ENCODE measurements at places on chromosomes 2 and 18. TPM values are rescaled to one million over a fixed set of nuclear protein-coding genes. Genes with fewer than 3 reads are reported as not detected.

Gene DUSP2
- 4.4 TPM for total RNA-seq

Gene KIAA2012
- 5.3 TPM for total RNA-seq

Gene PLCD4
- 4.7 TPM for total RNA-seq

Gene NOL4
- 0.67 TPM for total RNA-seq

Gene IL1R1
- total RNA-seq: 111 TPM

Gene SMYD1
- total RNA-seq: not detected

Gene CBLN2
- total RNA-seq: 1.00 TPM

Gene CDH7
- total RNA-seq: 0.40 TPM

Gene RNU2-63P
- total RNA-seq: not detected

Gene SCG2
- 1.5 TPM for total RNA-seq

Gene M1AP
- 0.83 TPM for total RNA-seq

Gene SPATA3
- not detected for total RNA-seq

Gene NEU4
- 0.43 TPM for total RNA-seq

Gene KIF1A
- total RNA-seq: 0.71 TPM
